Urinary bladder (tissue), 4 donors: ENCODE measurements at places on chromosomes 5 and 9. TPM values are rescaled to one million over a fixed set of nuclear protein-coding genes. Genes with fewer than 3 reads are reported as not detected.

Gene BAAT
- total RNA-seq = not detected

Gene PCDHGA3
- 4.6 TPM for total RNA-seq

Gene CLK4
- 76.4 TPM for total RNA-seq

Gene PDE8B
- total RNA-seq = 2.9 TPM

Gene PLEKHG4B
- 3.7 TPM for total RNA-seq

Gene HBEGF
- 9.7 TPM for total RNA-seq

Gene IFNA21
- total RNA-seq = not detected

Gene ACOT12
- 0.21 TPM for total RNA-seq

Gene C1QTNF2
- 17.1 TPM for total RNA-seq

Gene GFPT2
- total RNA-seq = 14.9 TPM

Gene KIF4B
- 0.05 TPM for total RNA-seq

Gene IQGAP2
- 29.6 TPM for total RNA-seq

Gene PCDHAC1
- total RNA-seq = 1.5 TPM

Gene CFAP90
- 0.21 TPM for total RNA-seq

Gene SUSD1
- total RNA-seq = 19.9 TPM

Gene SLC46A2
- total RNA-seq = 3.1 TPM

Gene C9orf50
- total RNA-seq = not detected

Gene FOXD4L5
- 0.05 TPM for total RNA-seq

Gene OR13C4
- not detected for total RNA-seq

Gene ARL14EPL
- total RNA-seq = not detected

Gene EIF4E1B
- not detected for total RNA-seq

Gene PCA3
- total RNA-seq = 0.26 TPM

Gene BASP1
- total RNA-seq = 41.0 TPM

Gene TEX48
- total RNA-seq = not detected

Gene CLTA
- total RNA-seq = 120 TPM
